Stimulated activated naive B cell treated with anti-CD40 and anti-IgM and Interleukin-4, amounts not matched to agents 10 μg/mL and 1 μg/mL and 100 μg/mL, for 72 hours (primary cell): ENCODE measurements at places on chromosomes 2 and 18.

GRCh38 chr2:203913947-203914346, 22.6 kb upstream of the ICOS start:
- H3K4me3 ChIP-seq = no peak overlapping the region
- H3K27me3 ChIP-seq = peaks cover 26% of the 10 kb centered on the region
- H3K27ac ChIP-seq = no peak overlapping the region
- DNase-seq = no peak
- H3K36me3 ChIP-seq = no peaks in the 10 kb centered on the region
- H3K4me1 ChIP-seq = peaks cover 6% of the 10 kb centered on the region

DNA sequence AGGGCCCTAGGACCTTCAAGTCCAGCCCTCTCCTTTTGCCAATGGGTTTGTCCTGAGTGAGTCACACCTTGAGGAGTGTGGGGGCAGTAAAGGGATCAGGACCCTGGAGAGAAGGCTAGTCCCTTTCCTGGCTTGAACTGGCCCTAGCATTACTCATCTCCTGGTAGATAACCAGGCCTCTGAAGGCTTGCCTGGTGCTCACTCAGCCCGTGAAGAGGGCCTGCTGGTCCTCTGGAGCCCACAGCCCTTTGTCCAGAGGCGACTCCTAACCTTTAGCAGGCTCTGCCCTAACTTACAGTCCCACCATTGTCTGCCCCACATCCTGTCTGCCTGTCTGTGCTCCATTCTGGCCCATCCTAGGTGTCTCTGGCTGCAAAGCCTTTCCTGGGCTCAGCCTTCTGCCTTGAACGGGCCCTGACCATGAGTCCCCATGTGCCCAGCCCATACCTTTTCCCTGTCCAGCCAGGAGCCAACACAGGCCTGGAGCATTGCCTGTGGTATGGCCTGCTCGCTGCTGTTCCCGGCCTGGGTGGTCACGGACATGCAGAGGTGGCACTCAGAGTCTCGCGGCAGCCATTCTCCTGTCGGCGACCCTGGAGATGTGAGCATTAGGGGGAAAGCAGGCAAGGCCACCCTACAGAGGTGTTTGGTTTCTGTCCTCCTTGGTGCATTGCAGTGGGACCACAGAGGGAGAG, 5.0 kb downstream of the SFTPB start:
- H3K36me3 ChIP-seq = peaks cover 11% of the 10 kb centered on the region
- no peaks in the 10 kb centered on the region for H3K27me3 ChIP-seq
- peaks cover 3% of the 10 kb centered on the region for H3K4me1 ChIP-seq
- DNase-seq = no peak

- no peaks in the 10 kb centered on the region for H3K36me3 ChIP-seq
- H3K27me3 ChIP-seq = no peaks in the 10 kb centered on the region
- H3K27ac ChIP-seq = no peak overlapping the region
- H3K4me1 ChIP-seq = no peaks in the 10 kb centered on the region
- no peak overlapping the region for H3K4me3 ChIP-seq
- DNase-seq = no peak
Measured at GRCh38 chr18:70907673-70908072, 618.8 kb downstream of the SOCS6 start.

DNA sequence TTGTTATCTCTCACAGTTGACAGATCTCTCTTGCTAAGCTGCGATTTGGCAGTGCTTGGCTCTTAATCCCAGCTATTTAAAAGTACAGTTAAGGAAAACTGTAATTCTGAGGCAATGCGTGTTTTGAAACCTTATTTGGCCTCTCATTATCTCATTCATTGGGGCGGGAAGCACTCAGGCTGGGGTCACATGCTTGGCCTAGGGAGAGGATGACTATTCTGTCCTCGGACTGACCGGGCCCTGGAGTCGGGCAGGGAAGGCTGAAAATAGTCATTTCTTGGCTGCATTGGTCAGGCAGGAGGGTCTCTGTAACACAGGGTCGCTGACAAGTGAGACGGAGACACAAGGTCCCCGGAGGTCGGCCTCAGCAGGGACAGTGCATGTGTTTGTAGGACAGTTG, 20.2 kb upstream of the EMILIN2 start:
- H3K36me3 ChIP-seq = no peaks in the 10 kb centered on the region
- H3K27ac ChIP-seq = no peak overlapping the region
- no peaks in the 10 kb centered on the region for H3K4me1 ChIP-seq
- no peak for DNase-seq

GRCh38 chr18:59715966-59716369, 18.7 kb upstream of the CCBE1 start:
- no peak for DNase-seq
- peaks cover 13% of the 10 kb centered on the region for H3K27me3 ChIP-seq
- H3K36me3 ChIP-seq = no peaks in the 10 kb centered on the region

- peaks cover 12% of the 10 kb centered on the region for H3K27me3 ChIP-seq
- no peaks in the 10 kb centered on the region for H3K4me1 ChIP-seq
- no peak overlapping the region for H3K27ac ChIP-seq
- H3K4me3 ChIP-seq = no peak overlapping the region
- DNase-seq = no peak
Measured at GRCh38 chr2:208150956-208151355, 5.0 kb upstream of the CRYGB start.

GRCh38 chr2:58227171-58227917, 13.8 kb downstream of the FANCL start:
- H3K36me3 ChIP-seq = peaks cover 21% of the 10 kb centered on the region
- H3K4me1 ChIP-seq = peaks cover 9% of the 10 kb centered on the region
- no peaks in the 10 kb centered on the region for H3K27me3 ChIP-seq
- no peak for DNase-seq
- no peak overlapping the region for H3K4me3 ChIP-seq
- H3K27ac ChIP-seq = no peak overlapping the region

GRCh38 chr2:26299471-26300101, 46.4 kb upstream of the SELENOI start:
- H3K4me3 ChIP-seq = no peak overlapping the region
- H3K27me3 ChIP-seq = no peaks in the 10 kb centered on the region
- H3K4me1 ChIP-seq = no peaks in the 10 kb centered on the region
- H3K36me3 ChIP-seq = no peaks in the 10 kb centered on the region
- H3K27ac ChIP-seq = no peak overlapping the region

DNA sequence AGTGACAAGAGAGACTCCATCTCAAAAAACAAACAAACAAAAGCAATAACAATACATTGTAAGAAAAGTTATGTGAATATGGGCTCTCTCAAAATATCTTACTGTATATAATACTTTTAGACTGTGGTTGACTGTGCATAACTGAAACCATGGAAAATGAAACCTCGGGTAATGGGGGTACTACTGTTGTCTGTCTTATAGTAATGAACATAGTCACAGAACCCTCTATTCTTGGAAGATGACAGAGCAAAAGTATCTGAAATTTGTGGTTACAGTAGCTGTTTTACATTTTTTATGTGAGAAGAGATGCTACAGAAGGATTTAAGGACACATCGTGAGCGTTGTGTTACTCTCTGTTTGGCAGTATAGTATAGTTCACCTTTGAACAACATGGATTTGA, 60.5 kb downstream of the MAP4K4 start:
- DNase-seq = no peak
- H3K27me3 ChIP-seq = no peaks in the 10 kb centered on the region
- H3K4me3 ChIP-seq = peak overlapping the region; percentile 62
- peak overlapping the region; percentile 91 for H3K27ac ChIP-seq
- H3K36me3 ChIP-seq = peaks cover 16% of the 10 kb centered on the region
- H3K4me1 ChIP-seq = peaks cover 83% of the 10 kb centered on the region

DNA sequence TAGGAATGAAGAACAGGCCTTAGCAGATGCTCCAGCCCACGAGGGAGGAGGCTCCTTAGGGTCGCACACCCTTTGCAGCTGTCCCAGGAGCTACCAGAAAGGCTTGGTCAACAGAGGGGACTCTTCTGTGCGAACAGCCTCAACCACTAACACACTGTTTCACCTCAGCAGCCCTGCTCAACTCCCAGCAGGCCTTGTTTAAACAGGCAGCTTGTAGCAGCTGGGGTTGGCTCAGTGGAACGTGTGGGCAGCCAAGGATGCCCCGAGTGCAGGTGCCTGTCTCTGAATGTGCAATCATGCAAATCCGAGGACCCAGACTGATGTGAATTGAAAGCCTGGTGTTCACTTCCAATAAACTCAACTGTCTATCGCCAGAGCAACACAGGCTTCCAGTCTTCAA, 88.7 kb upstream of the CXCR4 start:
- H3K36me3 ChIP-seq = peaks cover 16% of the 10 kb centered on the region
- no peaks in the 10 kb centered on the region for H3K27me3 ChIP-seq
- peaks cover 53% of the 10 kb centered on the region for H3K4me1 ChIP-seq
- H3K4me3 ChIP-seq = peak overlapping the region; percentile 66
- peak overlapping the region; percentile 96 for H3K27ac ChIP-seq
- peak; percentile 91 for DNase-seq

GRCh38 chr2:63486861-63487290, 101.4 kb downstream of the WDPCP start:
- no peak overlapping the region for H3K27ac ChIP-seq
- no peaks in the 10 kb centered on the region for H3K27me3 ChIP-seq
- H3K36me3 ChIP-seq = peaks cover 3% of the 10 kb centered on the region
- H3K4me1 ChIP-seq = no peaks in the 10 kb centered on the region

- H3K4me3 ChIP-seq = no peak overlapping the region
- peaks cover 9% of the 10 kb centered on the region for H3K4me1 ChIP-seq
- H3K27me3 ChIP-seq = no peaks in the 10 kb centered on the region
- DNase-seq = no peak
Measured at GRCh38 chr2:20352230-20352578, 1.6 kb upstream of the PUM2 start.

GRCh38 chr2:229519655-229520430, 194.5 kb downstream of the DNER start:
- no peak for DNase-seq
- no peak overlapping the region for H3K27ac ChIP-seq

GRCh38 chr2:227462462-227462951, 9.4 kb upstream of the AGFG1 start:
- peak overlapping the region; percentile 93 for H3K27ac ChIP-seq
- H3K36me3 ChIP-seq = no peaks in the 10 kb centered on the region
- H3K4me3 ChIP-seq = peak overlapping the region; percentile 39
- peak; percentile 59 for DNase-seq

DNA sequence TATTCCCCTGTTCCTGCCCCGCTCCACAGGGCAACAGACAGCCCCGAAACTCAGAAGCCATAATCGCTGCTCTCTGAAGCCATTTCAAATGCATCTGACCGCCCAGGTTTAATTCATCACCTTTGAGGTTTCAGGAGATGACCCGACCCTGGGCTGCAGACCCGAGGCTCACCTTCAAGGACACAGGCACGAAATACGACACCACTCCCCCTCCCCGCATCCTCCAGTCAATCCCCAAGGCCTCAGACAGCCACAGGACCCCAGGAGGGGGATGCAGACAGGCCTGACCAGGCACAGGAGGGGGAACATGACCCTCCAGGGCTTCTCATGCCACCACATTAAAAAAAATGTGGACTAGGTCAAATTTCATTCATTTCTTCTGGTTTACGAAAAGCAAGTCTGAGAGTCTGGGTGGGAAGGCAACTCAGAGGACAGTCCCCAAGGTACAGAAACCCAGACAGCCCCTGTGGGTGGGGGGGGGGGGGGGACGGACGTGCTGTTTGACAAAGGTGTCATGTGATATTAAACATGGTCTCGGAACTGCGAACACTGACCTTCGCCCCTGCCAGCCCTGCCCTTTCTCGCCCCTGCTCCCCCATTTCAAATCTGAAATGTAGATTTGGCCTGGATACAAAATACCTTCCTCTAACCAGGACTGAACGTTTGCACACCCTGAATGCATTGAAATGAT, 142.9 kb downstream of the BCL11A start:
- no peaks in the 10 kb centered on the region for H3K27me3 ChIP-seq
- no peaks in the 10 kb centered on the region for H3K36me3 ChIP-seq
- no peak for DNase-seq
- peak overlapping the region; percentile 30 for H3K4me3 ChIP-seq

- peaks cover 57% of the 10 kb centered on the region for H3K36me3 ChIP-seq
- peak overlapping the region; percentile 31 for H3K4me3 ChIP-seq
- DNase-seq = no peak
- peaks cover 74% of the 10 kb centered on the region for H3K4me1 ChIP-seq
Measured at GRCh38 chr2:225011585-225011984, 30.7 kb downstream of the DOCK10 start.

DNA sequence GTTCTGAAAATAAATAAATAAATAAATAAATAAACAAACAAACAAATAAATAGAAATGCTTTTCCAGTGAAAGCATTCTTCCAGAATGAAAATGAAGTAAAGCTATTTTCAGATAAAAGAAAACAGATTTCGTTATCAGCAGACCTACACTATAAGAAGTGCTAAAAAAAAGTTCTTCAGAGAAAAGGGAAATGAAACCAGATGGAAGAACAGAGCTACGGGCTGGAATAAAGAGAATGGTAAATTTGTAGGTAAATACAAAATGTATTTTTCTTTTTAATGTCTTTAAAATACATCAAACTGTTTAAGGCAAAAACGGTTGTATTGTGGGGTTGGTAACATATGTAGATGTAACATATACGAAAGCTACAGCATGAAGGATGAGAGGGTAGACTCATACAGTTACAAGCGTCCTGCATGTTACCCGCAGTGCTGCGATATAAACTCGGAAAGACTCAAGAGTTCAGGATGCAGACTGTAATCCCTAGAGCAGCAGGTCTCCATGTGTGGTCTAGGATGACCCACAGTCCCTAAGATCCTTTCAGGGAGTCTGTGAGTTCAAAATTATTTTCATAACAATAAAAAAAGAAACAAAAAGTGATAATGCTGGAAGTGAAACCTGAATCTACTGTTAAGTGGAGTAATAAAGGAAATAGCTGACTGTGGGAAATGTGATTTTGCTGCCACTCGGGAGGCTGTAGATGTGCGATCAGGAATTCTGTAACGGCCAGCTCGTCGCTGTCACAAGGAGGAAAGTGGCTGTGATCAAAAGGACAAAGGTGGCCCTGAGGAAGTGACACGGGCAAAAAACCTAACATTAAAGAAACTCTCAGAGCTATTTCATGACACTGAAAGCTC, 5.3 kb upstream of the RAB12 start:
- H3K27me3 ChIP-seq = no peaks in the 10 kb centered on the region
- peak overlapping the region; percentile 79 for H3K27ac ChIP-seq
- DNase-seq = no peak
- H3K36me3 ChIP-seq = peaks cover 1% of the 10 kb centered on the region
- peak overlapping the region; percentile 74 for H3K4me3 ChIP-seq
- peaks cover 67% of the 10 kb centered on the region for H3K4me1 ChIP-seq

- H3K36me3 ChIP-seq = no peaks in the 10 kb centered on the region
- H3K27me3 ChIP-seq = no peaks in the 10 kb centered on the region
- H3K4me1 ChIP-seq = no peaks in the 10 kb centered on the region
- DNase-seq = no peak
- no peak overlapping the region for H3K4me3 ChIP-seq
Measured at GRCh38 chr2:123738643-123739042, 286.4 kb upstream of the CNTNAP5 start.
